ENCODE measurements at places on chromosomes 7 and 10.
A peak's percentile ranks its signal among the peaks of the same experiment; 100 is the strongest.

DNA sequence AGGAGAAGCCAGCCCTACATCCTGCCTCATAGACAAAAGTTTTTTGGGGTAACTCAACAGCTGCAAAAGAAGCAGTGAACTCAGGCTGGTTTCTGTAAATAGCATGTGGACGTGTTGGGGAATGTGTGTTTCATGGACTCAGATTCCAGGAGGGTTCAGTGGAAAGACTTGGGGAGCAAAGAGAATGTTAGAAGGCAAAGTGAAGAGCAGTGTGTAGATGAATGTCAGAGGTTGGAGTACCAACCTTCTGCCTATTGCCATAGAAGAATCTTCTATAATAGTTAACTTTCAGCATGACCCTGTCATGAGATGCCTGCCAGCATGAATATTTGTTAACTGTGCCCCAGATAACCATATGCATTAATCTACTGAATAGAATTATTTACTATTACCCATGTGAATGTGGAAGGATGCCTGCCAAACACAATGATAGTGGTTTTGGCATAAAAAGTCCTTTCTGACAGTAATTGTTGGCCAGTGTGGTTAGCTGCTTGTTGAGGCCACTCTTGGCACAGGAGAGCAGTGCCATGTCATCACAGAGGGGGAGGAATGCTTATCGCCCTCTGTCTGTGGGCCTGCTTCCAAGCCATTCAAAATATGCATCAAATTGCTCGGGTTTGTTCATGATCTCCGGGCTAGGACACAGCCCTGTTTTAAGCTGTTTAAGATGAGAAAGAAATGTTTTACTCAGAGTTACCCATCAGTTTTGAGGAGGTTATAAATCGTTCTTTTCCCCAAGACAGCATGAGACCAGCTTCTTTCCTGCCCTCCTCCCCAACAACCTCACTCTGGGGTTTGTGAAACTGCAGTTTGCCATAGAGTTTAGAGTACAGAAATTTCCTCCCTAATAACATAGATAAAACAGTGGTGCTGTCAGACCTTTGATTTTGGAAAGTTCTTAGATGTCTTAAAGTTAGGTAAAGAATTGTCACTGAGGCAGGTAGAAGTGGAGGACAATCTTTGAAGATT, 165.3 kb downstream of the WNT2 start:
- DNase-seq = no peak

DNA sequence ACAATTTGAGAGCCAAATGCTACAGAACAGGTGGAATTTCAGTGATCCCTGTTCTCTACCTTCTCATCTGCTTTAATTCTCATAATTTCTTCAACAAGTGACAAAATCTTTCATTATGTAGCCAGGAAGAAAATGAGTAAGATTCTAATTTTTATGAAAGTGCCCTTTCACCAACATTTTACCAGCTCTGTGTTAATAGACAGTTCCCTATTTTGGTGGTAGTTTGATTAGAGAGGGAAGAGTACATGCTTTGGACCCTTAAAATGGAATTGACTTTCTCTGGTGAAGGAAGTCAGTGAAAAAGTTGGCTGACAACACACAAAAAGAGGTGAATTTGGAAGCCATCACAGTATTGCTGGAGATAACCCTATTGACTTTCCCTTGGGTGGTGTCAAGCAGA, 61.7 kb downstream of the CACNB2 start:
- DNase-seq = no peak

DNA sequence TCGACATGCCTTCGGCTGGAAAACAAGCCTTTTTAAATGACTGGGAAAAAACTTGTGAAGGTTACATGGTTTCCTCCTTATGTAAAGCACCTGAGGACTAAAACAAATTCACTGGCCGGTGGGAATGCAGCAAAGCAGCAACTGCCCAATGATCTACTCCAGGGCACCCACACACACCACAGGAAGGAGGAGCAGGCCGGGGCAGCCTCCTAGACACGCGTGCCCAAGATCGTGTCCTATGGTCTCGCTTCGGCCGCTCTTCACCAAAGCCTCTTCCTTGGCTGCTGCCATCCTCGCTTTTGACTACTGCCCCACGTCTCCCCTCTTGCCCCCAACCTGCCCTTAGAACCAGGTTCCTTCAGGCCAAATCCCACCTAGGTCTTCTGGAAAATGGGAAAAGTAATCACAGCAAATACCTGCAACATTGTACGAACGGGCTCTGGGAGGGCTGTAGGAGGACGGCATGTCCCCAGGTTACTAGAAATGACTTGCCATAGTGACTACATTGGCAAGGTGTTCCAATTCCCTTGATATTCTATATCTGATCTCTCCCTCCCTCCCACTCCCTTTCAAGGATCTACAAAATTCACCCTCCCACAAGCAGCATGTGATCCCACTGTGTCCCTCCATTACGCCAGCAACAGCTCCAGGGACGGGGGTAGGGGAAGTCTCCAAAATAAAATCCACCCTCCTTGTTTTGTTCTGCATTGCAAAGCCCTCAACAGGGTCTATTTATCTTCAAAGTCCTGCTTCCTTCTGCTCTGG, 84.9 kb downstream of the RNF216 start:
- DNase-seq = no peak

DNA sequence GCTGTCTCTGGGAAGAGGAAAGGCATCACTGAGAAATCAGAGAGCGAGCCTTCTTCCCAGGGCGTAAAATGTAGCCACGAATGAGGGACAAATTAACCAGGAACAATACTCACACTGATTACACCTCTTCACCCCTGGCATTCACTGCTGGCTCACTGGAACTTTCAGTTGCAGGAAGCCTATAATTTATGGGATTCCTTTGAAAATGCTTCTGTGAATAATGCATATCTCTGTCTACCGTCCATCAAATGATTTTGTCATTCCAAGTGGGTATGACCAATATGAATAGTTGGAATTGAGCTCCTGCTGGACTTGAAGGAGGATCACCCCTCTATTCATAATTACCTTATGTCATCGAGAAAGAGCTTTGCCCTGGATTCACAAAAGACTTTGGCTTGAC, 360.3 kb upstream of the FZD8 start:
- no peak for DNase-seq

- DNase-seq = no peak
Measured at GRCh38 chr10:63699785-63700613, 178.8 kb downstream of the REEP3 start.

GRCh38 chr10:5317547-5318107, 47.1 kb upstream of the UCN3 start:
- peak; percentile 53 for DNase-seq

GRCh38 chr10:70880077-70880534, 8.3 kb downstream of the PCBD1 start:
- peak; percentile 70 for DNase-seq

DNA sequence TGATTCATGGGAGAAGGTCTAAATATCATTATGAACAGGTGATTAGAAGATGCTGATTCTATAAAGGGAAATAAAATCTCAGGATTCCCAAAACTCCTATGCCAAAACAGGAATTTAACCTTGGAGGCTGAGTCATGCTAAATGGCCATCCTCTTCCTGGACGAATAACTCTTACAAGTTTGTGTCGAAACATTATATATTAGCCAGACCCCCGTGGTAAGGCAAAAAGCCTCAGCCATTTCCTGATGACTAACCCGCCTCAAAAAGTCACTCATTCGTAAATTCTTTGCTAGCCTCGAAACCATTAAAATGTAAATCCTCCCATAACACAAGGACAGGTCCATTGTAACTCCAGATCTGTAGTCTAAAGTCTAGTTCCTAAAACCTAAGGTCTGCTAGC, 32.0 kb downstream of the CUL2 start:
- no peak for DNase-seq

DNA sequence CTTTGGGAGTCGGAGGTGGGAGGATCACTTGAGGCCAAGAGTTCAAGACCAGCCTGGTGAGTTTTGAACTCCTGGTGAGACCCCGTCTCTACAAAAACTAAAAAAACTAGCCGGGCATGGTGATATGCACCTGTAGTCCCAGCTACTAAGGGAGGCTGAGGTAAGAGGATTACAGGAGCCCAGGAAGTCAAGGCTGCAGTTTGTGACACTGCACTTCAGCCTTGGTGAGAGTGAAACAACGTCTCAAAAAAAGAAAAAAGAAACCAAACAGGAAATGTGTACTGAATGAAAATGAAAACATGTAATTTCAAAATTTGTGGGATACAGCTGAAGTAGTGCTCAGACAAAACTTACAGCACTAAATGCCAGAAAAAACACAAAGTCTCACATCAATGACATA, 7.6 kb downstream of the ARHGAP12 start:
- DNase-seq = no peak

DNA sequence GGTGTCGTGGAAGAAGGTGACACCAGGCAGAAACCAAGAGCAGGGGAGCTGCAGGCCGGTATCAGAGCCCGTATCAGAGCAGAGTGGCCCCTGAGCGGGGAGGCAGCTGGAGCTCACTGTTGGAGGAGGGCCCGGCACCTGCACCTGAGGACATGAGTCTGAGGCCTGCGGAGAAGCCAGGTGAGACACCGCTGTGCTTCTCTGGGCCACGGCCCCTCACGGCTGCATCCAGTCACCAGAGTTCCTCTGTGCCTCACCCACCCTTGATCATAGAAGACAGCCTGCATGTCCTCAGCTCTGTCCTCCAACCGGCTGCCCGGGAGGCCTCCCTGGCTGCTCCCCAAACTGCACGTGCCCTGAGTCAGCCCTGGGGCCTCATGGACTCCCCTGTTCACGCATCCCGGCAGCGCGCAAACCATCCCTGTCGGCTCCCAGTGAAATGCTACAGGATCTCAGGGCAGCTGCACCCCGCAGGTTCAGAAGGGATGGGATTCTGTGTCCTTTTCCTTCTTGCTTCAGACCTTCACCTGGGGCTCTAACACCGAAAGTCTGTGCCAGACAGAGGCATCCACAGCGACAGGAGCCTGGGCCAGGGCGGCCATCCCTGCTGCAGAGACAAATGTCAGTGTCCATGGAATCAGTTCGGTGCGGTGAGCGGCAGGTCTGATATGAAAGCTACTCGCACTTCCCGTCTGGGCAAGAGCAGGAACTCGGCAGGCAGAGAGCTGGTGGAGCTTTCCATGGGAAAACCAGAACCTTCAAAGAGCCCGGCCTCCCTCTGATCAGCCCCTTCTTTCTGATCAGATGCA, 111.9 kb upstream of the FAM20C start:
- no peak for DNase-seq

GRCh38 chr7:130959743-130960207, 225.8 kb upstream of the KLF14 start:
- DNase-seq = peak; percentile 45

DNA sequence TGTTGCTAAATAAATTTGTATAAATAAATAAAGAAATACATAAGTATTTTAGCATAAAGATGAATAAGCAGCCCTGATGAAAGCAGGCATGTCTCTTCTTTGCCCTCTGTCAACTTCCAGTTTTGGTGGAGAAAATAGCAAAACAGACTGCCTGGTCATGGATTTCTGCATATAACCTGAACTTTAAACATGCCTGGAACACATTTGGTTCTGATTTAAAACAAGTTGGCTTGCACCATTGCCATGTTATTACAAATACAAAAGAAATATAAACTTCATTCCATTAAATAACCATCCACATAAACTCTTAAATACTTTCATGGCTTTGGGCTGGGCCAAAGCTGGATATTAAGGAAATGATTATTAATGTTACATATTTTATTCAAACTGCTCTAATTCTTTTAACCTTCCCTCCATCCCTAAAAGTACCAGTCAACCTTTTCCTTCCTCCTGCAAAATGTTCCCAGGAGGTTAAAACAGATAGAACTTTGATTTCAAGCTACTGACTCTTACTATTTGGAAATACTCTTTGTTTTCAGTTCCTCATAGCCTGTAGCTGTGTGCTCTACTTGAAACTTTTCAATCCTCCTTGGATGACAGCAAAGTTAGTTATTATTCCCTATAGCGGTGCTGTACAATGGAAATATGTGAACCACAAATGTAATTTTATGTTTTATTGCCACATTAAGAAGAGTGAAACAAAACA, 96.3 kb downstream of the BICC1 start:
- no peak for DNase-seq

GRCh38 chr7:112421666-112422486, 28.4 kb upstream of the IFRD1 start:
- DNase-seq = no peak
